ENCODE measurements at places on chromosomes 16 and 17.

GRCh38 chr17:66399441-66399840 lies 97.0 kb downstream of the PRKCA start:
- no peak for DNase-seq

GRCh38 chr17:74795327-74796020 lies 19.3 kb upstream of the NAT9 start:
- no peak for DNase-seq

DNA sequence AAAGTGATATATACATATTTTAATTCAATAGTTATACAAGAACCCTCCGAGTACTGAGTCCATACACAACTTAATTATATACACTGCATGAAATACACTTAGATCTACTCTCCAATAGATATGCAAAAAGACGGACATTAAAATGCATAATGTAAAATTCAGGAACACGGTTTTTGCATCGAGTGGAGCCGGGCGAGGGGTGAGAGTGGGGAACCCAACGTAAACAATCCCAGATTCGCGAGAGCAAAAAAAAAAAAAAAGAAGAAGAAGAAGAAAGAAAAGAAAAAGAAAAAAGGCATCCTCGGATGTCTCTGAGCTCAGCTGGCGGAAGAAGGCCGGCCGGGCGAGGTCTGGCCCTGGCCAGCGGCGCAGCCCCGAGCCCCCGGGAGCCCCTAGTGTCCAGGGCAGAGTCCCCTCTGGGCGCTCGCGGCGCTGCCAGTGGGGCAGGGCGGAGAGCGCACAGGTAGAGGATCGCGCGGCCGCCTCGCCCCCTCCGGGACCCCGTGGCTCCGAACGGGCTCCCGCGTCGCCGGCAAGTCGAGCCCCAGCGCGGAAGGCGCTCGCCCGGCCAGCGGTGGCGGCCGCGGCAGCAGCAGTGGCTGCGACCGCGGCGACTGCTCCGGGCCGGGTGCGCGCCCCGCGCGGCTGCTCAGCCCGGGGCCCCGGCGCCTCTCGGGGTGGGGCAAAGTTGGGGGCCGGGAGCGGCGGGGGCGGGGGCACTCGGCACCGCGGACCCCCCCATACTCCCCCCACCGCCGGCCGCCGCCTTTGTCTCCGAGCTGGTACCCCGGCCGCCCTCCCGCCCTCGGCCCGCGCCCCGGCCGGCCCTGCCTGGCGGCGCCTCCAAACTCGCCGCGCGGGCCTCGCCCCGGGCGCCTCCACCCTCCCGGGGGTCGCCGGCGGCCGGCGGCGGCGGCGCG lies 9.6 kb upstream of the ZFHX3 start:
- no peak for DNase-seq

GRCh38 chr17:50057521-50057991 lies 1.6 kb downstream of the ITGA3 start:
- no peak for DNase-seq

DNA sequence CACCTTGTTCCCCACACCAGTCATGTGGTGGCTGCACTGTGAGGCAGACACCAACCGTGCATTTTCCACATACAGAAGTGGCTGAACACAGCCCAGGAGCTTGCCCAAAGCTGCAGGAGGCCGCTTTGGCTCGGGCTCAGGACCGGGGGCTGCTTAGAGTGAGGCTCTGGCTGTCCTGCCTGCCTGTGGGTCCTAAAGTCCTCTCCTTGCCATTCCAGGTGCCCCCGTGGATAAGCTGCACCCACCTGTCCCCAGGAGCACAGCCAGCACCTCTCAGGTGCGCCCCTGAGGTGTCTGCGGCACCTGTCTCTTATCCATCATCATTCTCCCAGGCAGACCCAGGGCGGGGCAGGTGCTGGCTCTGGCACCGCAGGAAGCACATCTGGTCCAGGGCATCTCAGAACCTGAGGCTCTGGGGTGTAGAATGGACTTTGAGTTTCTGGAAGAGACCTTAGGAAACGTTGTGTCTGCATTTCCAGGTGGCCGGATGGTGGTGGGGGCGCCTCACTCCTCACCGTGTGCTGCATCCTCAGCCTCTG lies 180.5 kb upstream of the ZNF469 start:
- no peak for DNase-seq

DNA sequence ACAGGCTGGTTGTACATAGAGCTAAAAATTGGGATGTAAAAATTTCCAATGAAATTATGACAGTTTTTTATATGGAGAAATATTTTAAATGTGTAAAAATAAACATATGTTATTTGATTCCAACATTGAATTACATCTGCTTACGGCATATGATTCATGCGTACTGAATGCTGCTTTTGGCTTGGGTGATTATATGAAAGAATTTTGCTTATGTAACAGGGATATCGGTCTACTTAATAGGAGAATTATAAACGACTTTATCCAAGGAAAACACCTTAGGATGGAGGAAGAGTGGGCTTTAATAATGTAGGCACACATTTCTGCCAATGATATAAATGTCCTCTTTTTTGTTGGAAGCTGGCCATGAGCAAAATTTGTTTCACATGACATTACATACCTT lies 197.3 kb upstream of the GOT2 start:
- DNase-seq: no peak

- no peak for DNase-seq
Measured at GRCh38 chr17:81960130-81960958, 643 bp downstream of the NOTUM start.

Data from activated naive CD4-positive, alpha-beta T cell (primary cell).